Cerebellar nuclear complex (tissue), 1 donor: ENCODE measurements at places on chromosomes 2 and 18.

- no peak for DNase-seq
Observed at GRCh38 chr2:109715313-109715805, 78.7 kb upstream of the RGPD5 start.

GRCh38 chr2:138183705-138184104, 219.4 kb downstream of the HNMT start:
- no peak for DNase-seq

DNA sequence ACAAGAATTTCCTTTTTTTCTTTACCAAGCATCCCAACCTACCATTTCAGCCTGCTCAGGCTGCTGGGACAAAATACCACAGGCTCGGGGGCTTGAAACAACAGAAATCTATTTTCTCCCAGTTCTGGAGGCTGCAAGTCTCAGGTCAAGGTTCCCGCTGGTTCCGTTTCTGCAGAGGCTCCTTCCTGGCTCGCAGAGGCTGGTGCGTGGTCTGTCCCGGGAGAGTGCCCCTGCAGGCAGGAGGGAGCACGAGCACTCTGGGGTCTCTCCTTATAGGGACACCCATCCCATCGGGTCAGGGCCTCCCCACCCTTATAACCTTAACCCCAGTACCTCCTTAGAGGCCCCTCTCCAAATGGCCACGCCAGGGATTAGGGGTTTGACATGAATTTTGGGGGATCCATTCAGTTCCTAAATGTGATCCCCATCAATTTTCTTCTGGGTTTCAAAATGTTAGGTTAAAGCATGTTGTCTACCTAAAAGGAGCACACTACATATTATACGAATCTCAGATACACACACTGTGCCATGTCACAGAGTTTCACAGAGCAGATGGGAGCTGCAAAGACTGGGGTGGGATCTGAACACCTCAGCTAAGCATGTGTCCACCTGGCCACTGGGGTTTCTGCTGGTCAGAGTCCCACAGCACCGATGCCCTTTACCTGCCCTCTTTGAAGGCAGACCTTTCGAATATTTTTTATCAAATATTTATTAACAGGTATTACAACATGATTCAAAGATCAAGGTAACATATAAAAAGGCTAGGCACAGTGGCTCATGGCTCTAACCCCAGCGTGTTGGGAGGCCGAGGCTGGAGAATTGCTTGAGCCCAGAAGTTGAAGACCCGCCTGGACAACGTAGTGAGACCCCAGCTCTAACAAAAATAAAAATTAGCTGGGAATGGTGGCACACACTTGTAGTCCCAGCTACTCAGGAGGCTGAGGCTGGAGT, 17.6 kb upstream of the ADI1 start:
- no peak for DNase-seq

DNA sequence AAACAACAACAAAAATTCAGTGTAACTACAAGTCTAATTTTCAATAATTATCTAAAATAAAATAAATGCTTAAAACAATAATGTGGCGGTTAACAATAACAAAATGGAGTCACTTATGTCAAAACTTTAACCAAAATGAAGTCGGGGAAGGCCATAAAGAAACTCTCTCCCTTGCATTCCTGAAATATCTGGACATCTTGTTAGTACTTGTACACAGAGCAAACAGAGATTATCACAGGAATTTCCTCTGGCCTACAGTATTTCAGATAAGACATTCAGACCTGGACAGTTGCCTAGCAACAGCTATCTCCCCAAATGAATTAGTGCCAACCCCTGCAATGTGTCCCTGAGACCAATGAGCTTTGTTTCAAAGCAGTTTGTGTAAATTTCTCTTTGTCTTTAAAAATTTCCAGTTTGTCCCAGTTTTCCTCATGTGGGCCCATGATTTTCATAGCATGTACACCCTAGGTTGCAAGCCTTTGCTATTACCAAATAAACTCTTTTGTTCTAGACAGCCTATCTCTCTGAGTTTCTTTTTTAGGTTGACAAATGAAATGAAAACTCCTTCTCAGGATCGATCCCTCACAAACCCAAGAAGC, 68.6 kb downstream of the EXOC6B start:
- no peak for DNase-seq

DNA sequence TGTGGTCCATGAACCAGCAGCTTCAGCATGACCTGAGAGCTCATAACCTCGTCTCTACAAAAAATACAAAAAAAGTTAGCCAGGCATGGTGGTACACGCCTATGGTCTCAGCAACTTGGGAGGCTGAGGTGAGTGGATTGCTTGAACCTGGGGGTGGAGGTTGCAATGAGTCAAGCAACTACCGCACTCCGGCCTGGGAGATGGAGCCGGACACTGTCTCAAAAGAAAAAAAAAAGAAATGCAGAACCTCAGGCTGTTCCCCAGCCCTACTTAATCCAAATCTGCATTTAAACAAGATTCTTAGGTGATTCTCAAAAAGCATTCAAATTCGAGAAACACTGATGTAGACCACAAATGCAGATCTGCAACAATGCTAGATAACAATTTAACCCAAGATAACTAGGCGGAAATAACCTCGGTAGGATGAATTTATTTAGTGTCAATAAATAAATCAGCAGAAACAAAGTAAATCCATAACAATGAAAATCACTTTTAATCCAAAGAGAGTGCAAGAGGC, 203.5 kb downstream of the SP3 start:
- no peak for DNase-seq

GRCh38 chr2:135037831-135038230, 9.4 kb downstream of the MAP3K19 start:
- DNase-seq = no peak

DNA sequence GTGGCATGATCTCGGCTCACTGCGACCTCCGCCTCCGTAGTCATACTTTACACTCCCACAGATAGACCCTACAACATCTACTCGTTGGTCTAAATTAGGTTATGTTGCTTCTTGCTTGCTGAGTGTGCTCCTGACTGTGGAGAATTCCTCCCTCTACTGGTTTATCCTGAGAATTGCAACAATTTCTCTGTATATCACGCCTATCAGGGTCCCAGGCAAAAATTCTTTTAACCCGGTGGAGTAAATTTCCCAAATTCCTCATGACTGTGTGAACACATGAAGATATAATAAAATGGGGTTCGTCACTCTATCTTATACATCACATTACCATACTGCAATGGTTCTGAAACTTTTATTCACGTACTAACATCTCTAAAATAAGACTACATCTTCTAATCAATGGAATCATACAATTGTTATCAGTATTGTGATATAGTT, 156.7 kb downstream of the EVA1A start:
- DNase-seq = no peak

DNA sequence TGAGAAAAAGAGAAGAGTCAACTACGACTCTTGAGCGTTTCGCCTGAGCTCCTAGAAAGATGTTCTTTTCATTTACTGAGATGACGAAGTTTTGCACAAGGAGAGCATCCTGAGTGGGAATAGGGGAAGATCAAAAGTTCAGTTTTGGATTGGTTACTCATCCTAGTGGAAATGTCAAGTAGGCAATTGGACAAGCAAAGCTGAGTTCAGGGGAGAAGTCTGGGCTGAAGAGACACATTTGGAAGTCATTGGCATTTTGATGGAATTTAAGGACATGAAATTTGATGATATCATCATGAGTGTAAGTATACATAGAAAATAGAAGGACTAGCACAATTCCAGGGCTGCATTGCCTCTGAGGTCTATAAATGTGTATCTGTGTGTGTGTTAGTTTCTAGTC, 416.6 kb downstream of the RAD51AP2 start:
- DNase-seq = no peak

DNA sequence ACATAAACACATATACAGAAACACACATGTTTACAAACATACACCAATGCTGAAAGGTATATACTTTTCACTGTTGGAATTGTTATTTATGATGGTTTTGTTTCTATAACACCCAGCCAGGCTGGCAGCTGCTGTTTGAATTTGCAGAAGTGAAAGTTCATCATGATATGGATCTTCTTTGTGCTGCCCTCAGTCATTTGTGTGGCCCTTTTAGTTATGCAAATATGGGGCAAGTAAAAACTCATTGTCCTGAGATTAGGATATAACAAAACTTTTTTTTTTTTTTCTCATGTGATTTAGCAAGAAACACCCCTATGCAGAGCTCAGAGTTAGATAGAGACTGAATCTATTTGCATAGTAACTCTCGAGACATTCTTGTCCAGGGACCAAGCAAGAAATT, 714.1 kb downstream of the KCNJ3 start:
- no peak for DNase-seq

- no peak for DNase-seq
Observed at GRCh38 chr2:195608768-195609454, 48.1 kb upstream of the SLC39A10 start.

DNA sequence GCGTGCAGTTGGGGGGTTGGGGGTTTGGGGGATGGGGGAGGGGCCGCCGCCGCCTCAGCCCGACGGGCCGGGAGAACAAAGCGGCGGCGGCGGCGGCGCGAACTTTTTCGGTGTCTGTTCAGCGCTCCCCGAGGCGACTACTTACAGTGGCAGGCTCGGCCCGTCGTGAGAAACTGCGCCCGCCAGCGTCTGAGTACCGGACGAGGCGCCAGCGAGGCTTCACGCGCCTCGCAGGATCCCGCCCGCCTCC, 172 bp downstream of the PRKD3 start:
- DNase-seq = no peak

DNA sequence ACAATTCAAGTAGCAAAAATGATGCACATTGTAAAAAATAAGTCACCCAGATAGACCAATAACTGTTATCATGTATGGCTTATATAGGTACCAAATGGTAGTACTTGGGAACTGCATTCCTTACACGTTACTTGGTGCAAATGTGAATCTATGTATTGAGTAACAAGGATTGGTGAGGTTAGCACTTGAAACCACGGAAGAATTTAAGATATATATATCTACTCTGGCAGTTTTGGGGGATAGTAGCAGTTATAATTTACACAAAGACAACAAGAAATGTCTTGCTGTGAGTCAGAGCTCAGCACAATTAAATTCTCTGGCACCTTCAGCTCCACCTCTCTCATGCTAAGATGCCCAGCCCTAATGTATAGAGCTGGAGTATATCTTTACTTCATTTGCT, 359.4 kb upstream of the RAB12 start:
- no peak for DNase-seq

DNA sequence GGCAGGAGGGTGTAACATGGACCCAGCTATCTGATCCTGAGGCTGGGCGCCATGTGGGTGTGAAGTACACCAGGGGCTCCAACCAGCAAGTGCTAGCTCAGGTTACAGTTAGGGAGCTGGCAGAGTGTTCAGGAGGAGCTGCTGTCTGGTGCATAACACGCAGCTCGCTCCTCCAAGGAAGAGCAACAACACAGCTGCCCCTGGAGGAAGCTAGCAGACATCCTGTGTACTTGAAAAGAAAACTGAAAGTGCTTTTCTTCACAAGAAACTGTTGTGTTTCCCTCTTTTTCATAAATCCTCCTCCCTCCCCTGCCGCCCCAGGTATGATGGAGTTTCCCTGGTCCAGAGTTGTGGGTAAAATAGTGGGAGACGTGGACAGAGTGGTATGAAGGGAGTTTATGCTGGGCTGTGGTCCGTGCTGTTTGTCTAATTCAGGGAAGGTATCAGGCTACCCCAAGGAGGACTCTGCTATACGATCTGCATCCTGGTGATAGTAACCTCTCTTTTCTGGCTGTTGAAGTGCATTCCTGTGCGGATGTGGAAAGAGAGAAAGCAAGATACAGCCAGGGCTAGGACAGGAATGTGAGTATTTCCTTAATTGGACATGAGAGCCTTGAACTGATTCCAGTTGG, 6.1 kb upstream of the LBH start:
- no peak for DNase-seq

GRCh38 chr18:67511840-67512239, 4.7 kb downstream of the DSEL start:
- DNase-seq = no peak

DNA sequence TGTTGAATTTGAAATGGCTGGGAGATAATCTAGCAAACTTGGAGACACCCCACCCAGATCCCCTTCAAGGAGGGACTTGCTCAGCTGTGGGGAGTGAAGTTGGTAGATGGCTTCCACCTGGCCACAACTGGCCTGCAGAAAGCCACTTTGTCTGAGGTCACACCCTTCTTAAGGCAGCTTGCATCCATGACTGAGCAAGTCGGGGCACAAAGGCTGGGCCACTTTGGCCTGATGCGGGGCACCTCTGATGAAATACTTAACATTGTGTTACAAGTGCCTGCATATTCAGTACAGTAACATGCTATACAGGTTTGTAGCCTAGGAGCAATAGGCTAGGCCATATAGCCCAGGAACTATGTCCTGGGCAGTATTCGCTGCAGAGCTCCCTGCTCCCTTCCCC, 13.4 kb upstream of the RPL37A start:
- no peak for DNase-seq

GRCh38 chr2:62472312-62472711, 33.7 kb downstream of the TMEM17 start:
- DNase-seq = no peak

DNA sequence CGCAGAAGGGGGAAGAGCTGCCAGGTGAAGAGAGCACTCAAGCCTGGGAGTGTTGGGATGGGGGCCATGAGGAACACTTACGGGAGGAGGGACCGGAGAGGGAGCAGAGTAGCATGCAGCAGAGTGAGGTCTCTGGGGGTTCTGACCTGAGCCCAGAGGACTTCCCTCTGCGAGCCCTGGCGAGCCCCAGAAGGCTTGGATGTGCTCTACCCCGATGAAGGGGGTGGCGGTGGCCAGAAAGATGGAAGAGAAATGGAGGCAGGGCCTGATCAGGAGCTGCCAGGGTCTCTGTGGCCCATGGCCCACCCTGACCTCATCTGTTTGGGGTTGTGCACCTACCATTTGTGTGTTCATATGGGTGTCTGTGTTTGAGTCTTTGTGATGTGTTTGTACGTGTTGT, 42.0 kb downstream of the CROCC2 start:
- no peak for DNase-seq

GRCh38 chr2:191230174-191230573, 15.0 kb upstream of the MYO1B start:
- DNase-seq = no peak

DNA sequence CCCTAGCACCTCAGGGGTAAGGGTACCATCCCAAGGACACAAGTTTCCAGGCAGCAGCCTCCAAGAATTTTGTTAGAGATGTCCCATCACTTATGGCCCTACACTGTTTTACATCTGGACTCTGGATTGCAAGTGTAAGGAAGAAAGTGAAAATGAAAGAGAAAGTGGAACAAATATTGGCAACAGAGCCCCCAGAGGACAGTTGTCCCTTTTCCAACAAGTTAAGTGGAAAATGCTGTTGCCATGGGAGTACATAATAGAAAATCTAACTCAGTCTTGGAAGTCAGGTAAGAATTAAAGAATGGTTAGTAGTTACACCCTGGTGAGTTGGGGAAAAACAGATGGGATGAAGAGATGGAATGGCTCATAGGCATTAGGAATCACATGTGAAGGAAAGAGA, 50.6 kb downstream of the TTC21B start:
- DNase-seq = no peak

GRCh38 chr2:204449977-204450376, 95.3 kb upstream of the PARD3B start:
- DNase-seq = no peak

GRCh38 chr2:84057917-84058560, 401.0 kb downstream of the SUCLG1 start:
- no peak for DNase-seq
